ENCODE measurements at places on chromosomes 6 and 20.
A peak's percentile ranks its signal among the peaks of the same experiment; 100 is the strongest.

DNA sequence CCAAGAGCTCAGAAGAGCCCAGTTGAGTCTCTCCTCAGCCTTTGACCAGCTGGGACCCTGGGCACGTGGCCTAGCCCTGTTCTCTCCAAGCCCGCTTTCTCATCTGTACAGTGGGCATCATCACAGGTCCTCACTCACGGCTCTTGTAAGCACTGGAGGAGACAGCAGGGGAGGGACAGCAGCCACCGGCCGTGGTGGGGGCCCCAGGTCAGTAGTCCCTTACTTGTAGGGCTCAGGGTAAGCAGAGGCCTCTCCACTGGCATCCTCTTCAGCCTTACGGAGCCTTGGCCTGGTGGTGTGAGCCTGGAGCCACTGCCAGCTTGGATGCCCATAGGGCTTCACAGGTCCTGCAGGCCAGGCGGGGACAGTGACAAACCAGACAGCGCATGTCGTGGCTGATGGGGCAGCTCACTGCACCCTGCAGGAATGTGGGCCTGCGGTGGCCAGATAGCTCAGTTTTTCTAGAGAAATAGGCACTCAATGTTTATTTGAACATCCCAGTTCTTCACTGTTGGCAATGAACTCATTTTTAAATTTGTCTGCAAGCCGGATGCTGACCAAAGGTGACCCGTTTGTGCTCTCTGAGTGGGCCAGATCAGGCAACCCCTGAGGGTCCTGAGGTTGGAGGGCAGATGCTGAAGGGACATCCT is 65.1 kb downstream of the ADNP start:
- H3K27me3 ChIP-seq, result no peaks in the 10 kb centered on the region
- no peak overlapping the region for H3K27ac ChIP-seq
- H3K36me3 ChIP-seq, result no peaks in the 10 kb centered on the region
- DNase-seq, result no peak
- H3K4me3 ChIP-seq, result no peak overlapping the region
- no peaks in the 10 kb centered on the region for H3K4me1 ChIP-seq

DNA sequence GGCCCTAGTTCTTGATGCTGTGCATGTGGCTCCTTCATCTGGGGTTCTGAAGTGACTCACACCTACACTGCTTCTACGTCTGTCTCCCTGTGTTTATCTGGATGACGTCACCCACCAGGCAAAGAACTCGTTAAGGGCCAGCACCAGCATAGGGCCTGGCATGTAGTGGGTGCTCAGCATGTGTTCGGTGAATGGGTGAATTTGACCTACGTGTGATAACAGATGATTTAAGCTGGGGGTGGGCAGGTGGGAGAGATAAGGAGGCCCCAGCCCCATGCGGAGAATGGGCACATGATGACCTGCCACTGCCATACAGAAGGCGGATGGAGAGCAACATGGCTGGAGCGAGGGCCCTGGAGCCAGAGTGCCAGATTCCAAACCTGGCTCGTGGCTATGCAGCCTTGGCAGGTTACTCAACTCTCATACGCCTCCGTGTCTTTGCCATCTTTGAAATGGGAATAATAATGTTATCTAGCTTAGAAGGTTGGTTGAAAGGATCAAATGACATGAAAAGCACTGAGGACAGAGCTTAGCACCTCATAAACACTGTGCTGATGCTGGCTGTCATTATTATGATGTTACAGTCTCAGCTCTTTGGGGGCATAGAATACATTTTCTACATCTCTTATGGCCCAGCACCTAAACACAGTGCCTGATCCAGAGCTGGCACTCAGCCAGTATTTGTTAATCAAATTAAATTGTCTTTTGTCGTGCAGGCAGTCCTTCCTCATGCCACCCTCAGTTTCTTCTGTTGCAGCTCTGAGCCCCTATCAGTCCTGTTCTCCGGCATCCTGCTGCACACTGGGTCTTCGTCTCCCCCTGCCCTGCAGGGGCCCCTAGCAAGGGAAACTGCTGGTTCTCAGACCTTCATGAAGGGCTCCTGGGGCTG is 39.6 kb downstream of the VEGFA start:
- H3K36me3 ChIP-seq, result no peaks in the 10 kb centered on the region
- no peak overlapping the region for H3K27ac ChIP-seq
- DNase-seq, result no peak
- no peaks in the 10 kb centered on the region for H3K27me3 ChIP-seq
- H3K4me3 ChIP-seq, result no peak overlapping the region
- H3K4me1 ChIP-seq, result peaks cover 56% of the 10 kb centered on the region

- H3K27ac ChIP-seq, result peak overlapping the region; percentile 89
- H3K4me1 ChIP-seq, result peaks cover 37% of the 10 kb centered on the region
- H3K27me3 ChIP-seq, result no peaks in the 10 kb centered on the region
- peak overlapping the region; percentile 94 for H3K4me3 ChIP-seq
These were observed 1.5 kb downstream of the BAK1 start for GRCh38 chr6:33578588-33579011.

DNA sequence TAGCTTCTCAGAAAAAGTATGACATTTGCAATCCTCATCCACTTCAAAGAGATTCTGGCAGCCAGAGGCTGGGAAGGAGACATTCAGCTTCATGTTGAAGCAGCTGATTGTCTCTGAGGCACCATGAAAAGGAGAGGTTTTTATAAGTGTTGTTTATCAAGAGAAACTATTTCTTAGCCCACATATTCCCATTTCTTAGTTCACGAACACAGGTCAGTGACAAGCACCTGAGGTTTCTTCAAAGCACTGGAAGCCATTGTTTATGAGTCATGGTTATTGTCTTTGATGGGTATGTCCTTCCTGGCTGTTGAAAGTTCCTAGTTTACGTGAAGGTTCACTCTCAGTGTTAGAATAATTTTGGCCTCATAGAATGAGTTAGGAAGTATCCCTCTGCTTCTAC is 3.0 kb upstream of the DDX43 start:
- no peak overlapping the region for H3K27ac ChIP-seq
- no peaks in the 10 kb centered on the region for H3K36me3 ChIP-seq
- H3K27me3 ChIP-seq, result no peaks in the 10 kb centered on the region
- no peak overlapping the region for H3K4me3 ChIP-seq

DNA sequence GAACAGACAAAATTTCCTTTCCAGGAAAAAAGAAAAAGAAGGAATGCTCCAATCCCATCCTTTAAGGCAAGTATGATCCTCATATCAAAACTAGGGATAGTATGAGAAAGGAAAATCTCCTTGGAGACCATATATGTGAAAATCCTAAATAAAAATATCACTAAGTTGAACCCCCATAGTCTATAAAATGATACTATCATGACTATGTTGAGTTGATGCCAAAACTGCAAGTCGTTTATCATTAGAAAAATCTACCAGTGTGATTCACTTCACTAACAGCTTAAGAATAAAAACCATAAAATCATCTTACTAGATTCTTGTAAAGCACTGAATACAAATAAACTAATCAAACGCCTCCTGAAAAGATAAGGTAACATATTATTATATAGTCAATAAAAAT is 76.6 kb upstream of the STXBP5 start:
- no peak for DNase-seq
- no peak overlapping the region for H3K27ac ChIP-seq
- no peaks in the 10 kb centered on the region for H3K36me3 ChIP-seq
- no peak overlapping the region for H3K4me3 ChIP-seq
- no peaks in the 10 kb centered on the region for H3K27me3 ChIP-seq

DNA sequence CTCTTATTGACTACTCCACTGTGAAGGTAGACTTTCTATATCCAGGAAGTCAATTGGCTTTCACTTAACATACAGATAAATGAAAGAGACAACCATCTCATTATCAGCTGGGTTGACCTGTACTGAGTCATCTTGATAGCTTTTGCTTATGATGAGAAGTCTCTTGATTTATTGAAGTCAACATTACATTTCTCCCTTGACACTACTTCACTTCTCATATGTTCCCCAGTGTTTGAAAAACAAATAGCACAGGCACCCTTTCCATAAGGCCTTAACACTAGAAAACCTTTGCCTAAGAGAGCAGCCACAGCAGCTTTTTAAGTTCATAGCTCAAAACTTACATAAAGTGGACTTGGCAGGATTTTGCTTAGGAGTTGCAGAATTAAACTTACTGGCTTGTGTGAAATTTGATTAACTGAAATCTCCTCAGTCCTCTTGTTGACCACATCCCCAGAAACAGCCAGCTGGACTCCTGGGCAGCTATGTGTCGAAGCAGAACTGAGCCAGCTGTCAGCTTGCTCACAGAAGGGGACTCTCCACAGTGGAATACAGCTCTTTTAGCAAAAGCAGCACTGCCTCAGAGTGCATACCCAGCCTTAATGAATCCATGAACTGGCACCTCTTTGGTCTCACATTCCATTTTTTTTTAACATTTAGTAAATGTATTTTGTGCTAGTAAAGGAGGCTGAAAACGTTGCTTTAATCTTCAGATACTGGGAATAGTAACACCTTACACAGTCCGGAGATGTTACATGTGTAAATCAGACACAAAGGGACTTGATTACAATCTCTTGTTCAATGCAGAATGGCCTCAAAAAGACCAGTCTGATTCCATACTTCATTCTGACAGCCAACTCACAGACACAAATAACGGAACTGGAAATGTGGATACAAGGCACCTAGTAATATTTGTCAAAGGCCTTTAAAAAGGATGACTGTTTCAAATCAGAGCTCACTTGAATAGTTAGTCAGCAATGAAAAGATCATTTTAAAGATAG is 1532.7 kb downstream of the HACE1 start:
- no peaks in the 10 kb centered on the region for H3K4me1 ChIP-seq
- H3K4me3 ChIP-seq, result no peak overlapping the region
- H3K27ac ChIP-seq, result no peak overlapping the region
- DNase-seq, result no peak

GRCh38 chr20:36066777-36067176 is 87.8 kb upstream of the EPB41L1 start:
- H3K4me1 ChIP-seq, result peaks cover 25% of the 10 kb centered on the region
- no peak overlapping the region for H3K4me3 ChIP-seq
- H3K27ac ChIP-seq, result no peak overlapping the region
- no peak for DNase-seq
- H3K27me3 ChIP-seq, result no peaks in the 10 kb centered on the region

GRCh38 chr6:25504661-25505060 is 147.4 kb upstream of the SCGN start:
- H3K36me3 ChIP-seq, result peaks cover 4% of the 10 kb centered on the region

- H3K4me1 ChIP-seq, result peaks cover 46% of the 10 kb centered on the region
- no peak for DNase-seq
- no peak overlapping the region for H3K4me3 ChIP-seq
These were observed 51.1 kb downstream of the NFATC2 start for GRCh38 chr20:51491393-51491792.

All from lower lobe of right lung (tissue), 2 donors.